ENCODE measurements at places on chromosomes 7 and 10.

- no peak for DNase-seq
Observed at GRCh38 chr10:132964231-132964630, 21.9 kb upstream of the CFAP46 start.

DNA sequence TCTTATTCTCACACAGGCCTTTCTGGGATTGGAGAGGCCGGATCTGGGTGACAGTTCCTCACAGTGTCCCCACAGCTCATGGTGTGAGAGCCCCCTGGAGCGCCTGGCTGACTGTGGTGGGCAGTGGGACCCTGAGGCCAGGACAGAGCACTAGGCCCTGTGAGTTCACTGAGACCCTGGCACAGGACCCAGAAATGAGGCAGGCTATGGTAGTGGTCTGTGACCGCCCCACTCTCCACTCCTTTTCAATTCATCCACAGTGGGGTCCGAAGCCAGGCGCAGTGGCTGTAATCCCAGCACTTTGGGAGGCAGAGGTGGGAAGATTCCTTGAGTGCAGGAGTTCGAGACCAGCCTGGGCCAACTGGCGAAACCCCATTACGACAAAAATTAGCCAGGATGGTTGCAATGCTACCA lies 95.9 kb upstream of the TNRC18 start:
- DNase-seq: no peak

DNA sequence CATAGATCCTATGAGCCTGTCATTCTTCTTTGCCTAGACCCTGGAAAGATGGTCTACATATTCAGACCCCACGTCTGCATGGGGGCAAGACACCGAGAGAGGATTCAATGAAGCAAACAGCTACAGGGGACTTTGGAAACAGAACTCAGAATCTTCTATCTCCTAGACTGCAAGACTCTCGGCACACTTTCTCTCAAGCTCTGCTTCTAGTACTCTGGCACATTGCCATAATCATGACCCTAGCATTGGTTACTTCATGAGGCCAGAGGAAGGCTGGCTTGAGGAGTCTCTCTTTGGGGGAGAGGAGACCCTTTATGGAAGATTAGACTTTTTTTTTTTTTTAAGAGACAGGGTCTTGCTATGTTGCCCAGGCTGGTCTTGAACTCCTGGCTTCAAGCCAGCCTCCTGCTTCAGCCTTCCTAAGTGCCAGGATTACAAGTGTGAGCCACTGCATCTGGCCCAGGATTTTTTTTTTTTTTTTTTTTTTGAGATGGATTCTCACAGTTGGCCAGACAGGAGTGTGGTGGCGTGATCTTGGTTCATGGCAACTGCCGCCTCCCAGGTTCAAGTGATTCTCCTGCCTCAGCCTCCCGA lies 20.7 kb downstream of the CCDC3 start:
- no peak for DNase-seq

- DNase-seq: no peak
Observed at GRCh38 chr10:126908729-126909128, 3.5 kb downstream of the DOCK1 start.

GRCh38 chr10:36336315-36336714 lies 694.2 kb upstream of the FZD8 start:
- DNase-seq: no peak

GRCh38 chr10:3350617-3351258 lies 178.2 kb upstream of the PITRM1 start:
- no peak for DNase-seq

DNA sequence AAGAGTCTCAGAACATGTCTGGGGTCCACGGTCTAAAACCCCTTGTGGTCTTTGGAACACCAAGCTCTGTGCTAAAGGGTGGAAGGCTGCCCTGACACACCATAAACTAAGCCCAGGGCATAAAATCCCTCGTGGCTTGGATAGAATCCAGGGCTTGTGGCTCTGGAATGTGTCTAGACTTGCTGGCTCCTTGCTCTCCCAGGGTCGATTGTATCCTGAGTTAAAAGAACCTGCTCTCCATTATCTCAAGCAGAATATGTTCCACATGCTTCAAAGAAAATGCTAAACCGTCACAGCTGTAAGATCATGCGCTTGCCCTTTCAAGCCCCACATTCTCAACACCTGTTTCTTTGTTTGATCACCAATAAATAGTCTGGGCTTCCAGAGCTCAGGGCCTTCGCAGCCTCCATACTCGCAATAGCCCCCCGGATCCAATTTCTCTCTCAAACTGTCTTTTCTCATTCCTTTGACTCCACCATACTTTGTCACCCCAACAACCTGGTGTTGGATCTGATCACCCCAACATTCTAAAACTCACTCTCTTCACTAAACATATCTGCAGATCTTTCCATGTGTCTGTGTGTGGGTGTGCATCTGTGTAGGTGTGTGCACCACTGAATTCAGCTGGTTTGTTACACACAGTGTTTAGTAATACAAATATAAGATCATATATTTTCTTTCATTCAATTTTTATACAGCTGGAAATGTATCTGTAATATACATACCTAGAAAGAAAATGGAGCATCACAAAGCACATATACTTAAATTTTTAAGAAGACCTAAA lies 238.5 kb downstream of the ZMYND11 start:
- no peak for DNase-seq

DNA sequence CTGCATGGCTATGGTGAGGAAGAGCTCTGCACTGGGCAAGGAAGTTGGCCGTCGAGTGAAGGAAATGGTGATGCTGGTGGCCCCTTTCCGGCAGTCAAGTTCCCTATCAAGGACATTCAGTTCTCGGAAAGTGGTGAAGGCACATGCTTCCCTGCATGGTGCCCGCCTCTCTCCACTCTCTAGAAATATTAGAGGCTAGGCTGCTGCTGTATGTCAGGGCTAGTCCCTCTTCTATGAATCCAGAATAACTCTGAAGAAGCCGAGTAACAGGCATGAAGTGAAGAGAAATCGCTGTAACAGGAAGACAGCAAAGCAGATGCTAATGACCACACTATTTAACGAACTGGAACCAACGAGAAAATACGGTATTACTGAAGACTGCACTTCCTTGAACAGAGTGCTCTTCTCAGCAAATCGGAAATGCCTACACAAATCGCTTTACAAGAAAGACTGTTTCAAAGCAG lies 5.4 kb downstream of the IDI1 start:
- DNase-seq: no peak

- DNase-seq: no peak
Observed at GRCh38 chr10:71372882-71373495, 23.7 kb upstream of the CDH23 start.

GRCh38 chr7:51278797-51279196 lies 37.8 kb downstream of the COBL start:
- DNase-seq: no peak

- DNase-seq: no peak
Observed at GRCh38 chr10:36555036-36555435, 570.4 kb upstream of the ANKRD30A start.

DNA sequence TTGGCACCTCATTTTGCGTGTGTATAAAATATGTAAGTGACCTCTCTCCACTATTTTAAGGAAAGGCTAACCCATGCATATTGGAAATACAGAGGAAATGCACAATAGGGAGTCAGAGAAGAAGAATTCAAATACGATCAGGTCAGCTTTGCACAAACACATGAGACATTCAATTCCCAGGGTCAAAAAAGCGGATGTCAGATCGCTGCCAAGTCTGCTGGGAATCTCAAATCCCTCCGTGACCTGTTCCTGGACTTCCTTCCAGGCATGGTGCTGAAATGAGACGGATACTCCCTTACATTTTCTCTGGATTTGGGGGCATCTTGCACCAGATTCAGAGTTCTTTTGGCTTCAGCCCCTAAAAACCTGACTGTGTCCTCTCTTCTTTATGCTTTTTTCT lies 91.9 kb upstream of the PRKCQ start:
- DNase-seq: no peak

DNA sequence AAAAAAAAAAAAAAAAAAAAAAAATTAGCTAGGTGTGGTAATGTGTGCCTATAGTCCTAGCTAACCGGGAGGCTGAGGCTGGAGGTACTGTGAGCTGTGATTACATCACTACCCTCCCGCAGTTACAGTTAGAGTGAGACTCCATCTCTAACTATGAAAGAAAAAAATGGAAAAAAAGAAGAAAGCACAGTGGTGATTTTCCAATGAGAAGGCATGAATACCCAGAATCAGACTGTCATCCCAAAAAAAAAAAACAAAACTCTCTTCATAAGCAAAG lies 269.9 kb upstream of the MKLN1 start:
- no peak for DNase-seq

DNA sequence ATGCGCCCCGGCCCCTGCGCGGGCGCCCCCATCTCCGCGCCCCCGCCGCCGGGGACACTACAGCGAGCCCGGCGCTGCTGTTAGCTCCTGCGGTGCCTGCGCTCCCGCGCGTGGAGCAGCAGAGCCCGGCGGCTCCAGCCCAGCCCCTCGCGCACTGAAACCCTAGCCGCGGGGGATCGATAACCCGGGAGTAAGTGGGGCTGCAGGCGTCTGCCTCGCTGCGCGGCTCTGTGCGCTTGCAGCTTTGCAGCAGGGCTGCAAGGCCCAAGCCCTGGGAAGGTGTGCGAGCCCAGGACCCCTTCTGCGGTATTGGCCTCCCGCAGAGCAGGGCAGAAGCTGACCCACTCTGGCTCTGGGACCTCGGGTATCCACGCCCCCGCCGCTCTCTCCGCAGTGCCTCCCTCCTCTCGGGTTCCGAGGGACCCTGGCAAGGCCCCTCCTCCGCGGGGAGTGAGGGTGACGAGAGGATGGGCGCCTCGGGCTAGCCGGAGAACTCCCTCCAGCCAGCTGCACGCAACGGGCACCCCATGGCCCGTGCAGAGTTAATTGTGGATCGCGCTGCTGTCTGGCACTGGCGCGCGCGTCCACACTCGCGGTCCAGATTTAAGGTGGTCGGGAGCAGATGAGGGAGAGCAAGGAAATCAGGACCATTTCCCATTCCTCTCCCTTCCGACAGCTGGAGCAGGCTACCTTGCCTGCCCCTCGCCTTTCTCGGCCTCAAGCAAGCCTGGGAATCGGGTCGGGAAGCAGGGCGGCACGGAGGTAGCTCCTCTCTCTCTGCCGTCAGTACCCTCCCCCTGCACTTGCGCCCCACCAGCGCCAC lies 2.1 kb downstream of the SHH start:
- DNase-seq: no peak

DNA sequence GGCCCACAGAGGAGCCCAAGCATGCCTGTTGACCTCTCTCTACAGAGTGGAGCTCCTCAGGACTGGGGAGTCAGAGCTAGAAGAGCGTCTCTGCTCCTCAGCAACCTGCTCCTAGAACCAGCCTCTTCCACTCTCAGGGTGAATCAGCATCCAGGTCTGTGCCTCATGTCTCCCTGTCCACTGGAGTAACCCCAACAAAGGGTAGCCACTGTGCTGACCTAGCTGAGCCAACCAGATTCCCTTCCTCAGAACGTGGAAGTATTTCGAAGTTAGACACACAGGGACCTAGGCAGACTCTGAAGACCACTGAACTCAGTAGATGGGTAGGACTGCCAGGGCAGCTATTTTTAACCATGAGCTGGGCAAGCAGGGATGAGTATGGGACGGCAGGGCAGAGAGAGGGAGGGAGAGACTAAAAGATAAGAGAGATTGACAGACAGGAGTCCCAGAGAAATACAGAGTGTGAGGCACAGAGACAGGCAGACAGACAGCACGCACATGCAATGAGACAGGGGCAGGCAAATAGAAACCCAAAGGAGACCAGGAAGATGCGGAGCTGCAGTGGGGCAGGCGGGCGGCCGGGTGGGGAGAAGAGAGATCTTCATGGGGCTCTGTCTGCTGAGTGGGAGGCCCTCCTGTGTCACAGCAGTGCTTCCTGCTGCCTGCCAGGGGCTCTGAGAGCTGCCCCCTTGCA lies 56.7 kb downstream of the OSBPL3 start:
- DNase-seq: no peak

DNA sequence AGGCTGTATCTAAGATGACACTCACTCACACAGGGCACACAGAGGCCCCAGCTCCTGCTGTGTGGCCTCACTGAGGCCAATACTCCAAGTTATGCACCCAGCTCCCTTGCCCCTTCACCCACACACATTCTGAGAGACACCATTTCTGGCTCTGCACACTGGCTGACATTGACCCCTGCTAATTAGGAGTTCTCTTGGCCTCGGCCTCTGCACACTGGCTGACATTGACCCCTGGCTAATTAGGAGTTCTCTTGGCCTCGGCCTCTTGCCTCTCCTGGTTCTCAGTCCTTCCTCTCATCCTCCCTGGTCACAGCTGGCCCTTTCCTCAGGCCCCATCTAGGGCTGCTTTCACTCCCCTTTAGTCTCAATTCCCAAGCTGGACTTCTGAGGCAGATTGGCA lies 97.3 kb downstream of the GRID1 start:
- DNase-seq: no peak

GRCh38 chr10:96984541-96985131 lies 152.5 kb downstream of the LCOR start:
- DNase-seq: no peak

GRCh38 chr7:21773326-21773725 lies 172.4 kb downstream of the CDCA7L start:
- no peak for DNase-seq

DNA sequence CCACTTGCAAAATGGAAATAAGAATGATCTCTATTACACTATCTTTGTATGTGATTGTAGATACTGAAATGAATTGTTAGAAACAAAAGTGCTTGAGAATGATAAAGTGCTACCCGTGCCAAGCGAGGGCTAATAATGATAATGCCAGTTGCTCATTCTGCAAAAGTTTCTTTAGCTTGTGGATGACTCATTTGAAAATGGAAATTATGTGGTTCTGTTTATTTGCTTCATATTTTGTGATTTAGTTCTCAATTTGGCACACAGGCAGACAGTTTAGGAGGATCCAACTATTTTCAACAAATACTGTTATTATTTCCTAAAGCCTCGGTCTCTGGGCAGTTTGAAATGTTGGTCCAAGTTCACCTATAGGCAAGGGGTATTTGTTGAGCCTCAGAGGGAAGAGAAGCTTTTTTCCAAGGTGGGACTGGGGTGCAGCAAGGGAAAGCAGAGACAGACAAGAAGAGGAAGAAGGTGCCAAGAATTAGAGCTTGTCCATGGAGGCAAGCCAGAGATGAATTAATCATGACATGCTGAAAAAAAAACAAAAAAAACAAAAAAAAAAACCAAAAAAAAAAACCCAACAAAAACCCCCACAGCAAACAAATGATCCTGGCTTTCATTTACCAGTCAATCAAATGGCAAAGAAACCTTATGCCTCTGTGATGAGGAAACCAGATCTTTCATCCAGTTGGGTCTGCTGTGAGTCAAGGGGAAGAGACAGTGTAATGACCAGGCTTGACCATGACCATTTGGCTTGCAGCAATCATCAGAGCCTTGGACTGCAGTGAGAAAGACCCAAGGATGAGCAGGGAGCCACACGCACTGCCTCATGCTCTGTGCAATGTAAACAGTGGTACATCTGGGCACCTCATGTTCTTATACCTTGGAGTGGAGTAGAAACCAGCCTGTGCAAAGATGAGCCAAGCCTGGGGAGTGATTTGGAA lies 285.0 kb upstream of the HABP2 start:
- no peak for DNase-seq

Measured in NCI-H1436 (cell line).